Mesenchymal stem cell (in vitro differentiated cells and primary cell): ENCODE measurements at places on chromosomes 2 and 18.

GRCh38 chr2:45218931-45219339 is 209.7 kb upstream of the SIX2 start:
- DNase-seq = no peak

GRCh38 chr18:56152551-56153310 is 485.7 kb downstream of the TXNL1 start:
- no peak for DNase-seq

DNA sequence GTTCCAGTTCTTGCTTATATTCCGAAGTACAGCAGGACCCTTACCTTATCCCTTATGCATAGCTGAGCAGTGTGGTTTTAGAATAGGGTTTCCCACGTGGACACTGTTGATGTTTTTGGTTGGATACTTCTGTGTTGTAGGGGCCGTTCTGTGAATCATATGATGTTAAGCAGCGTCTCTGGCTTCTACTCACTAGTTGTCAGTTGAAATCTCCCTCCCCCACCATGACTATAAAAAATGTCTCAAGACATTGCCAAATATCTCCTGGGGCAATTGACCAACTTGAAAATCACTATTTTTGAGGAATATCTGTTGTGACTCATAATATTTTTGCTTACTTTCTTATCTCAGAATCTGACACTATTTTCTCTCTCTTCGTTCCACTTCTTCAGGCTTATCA is 713.7 kb downstream of the TSN start:
- DNase-seq = peak; percentile 26

GRCh38 chr2:128552806-128553551 is 234.3 kb upstream of the HS6ST1 start:
- DNase-seq = no peak

GRCh38 chr2:155356250-155356649 is 657.8 kb downstream of the KCNJ3 start:
- no peak for DNase-seq

DNA sequence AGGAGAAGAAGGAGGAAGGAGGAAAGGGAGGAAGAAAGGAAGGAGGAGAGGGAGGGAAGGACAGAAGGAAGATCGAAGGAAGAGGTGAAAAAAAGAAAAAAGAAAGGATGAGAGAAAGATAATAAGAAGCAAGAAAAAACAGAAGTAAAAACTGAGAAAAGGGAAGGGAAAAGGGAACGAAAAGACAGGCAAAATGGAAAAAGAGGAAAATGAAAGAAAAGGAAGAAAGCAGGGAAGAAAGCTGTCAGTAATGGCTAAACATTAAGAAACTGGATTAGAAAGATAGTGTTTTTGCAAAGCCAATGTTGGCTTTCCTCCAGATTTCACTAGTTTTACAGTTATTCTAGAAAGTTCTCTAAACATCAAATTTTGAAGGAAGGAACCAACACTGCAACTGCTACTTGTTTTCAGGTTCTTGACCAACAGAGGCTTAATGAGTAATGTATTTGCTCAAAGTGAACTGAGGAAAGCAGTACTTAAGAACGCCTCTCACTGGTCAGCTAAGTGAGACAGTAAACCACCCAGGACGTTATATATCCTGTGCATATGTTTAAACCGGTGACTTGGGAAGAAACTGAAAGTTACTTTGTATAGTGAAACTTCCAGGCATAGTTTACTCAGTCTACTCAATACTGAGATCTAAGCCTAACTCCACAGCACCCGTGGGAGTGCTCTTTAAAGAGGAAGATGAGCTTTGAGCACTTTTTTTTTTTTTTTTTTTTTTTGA is 286.2 kb upstream of the TRIB2 start:
- DNase-seq = peak; percentile 87

DNA sequence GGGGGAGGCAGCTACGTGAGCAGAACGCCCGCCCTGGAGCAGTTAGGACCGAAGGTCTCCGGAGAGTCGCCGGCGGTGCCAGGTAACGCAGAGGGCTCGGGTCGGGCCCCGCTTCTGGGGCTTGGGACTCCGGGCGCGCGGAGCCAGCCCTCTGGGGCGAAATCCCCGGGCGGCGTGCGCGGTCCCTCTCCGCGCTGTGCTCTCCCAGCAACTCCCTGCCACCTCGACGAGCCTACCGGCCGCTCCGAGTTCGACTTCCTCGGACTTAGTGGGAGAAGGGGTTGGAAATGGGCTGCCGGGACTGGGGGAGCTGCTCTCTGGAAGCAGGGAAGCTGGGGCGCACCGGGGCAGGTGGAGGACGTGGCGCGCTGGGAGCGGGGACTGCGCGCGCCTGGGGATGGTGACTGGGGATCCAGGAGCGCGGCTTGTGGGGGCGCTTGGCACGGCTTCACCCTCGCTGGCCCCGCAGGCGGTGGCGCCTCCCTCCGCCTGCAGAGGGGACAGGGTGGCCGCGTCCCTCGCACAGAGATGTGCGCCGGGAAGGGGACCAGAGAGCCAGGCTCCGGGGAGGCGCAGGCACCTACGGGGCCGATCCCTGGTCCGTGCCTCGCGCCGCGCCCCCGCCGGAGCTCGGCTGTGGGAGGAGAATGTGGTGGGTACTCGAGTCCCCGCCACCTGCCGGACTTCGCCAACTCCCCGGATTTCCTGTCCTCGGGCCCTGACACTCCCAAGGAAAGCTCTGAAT is 688 bp downstream of the CDH20 start:
- DNase-seq = peak; percentile 18

DNA sequence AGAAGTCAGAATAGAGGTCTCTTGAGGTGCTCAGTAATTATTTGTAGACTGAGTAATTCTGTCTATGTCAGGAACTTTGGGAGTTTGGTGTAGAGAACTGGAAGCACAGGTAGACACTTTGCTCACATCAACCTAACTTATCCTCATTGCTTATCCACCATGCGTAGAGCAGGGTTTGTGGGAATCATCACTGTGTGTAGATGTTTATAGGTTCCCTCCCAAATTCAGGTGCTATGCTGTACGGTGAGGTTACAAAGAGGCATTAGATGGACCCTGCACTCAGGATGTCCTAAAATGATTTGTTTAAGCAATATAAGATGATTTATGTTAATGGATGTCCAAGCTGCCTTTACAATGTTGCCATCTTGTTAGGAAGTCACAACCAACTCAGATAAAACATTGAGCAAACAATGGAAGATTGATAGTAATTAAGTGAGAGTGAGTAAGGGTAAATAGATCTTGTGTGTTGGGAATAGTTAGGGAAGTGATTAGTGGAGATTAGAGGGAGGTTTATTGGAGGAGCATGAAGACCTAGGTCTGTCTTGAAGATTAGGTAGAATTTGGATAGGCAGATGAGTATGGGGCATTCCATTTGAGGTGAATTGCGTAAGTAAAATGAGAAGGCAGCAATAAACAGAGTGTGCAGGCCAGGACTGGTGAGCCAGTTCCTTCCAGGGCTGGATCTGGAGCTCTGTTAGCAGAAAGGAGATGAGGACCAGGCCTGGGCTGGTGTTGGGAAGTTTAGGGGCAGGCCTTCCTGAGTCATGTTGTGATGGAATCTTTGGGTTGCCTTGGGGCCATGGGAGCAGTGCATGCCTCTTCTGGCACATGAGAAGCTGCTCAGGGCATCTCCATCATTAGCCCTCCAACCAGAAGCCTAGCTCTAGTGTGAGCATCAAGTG is 12.1 kb downstream of the EPAS1 start:
- DNase-seq = peak; percentile 86

DNA sequence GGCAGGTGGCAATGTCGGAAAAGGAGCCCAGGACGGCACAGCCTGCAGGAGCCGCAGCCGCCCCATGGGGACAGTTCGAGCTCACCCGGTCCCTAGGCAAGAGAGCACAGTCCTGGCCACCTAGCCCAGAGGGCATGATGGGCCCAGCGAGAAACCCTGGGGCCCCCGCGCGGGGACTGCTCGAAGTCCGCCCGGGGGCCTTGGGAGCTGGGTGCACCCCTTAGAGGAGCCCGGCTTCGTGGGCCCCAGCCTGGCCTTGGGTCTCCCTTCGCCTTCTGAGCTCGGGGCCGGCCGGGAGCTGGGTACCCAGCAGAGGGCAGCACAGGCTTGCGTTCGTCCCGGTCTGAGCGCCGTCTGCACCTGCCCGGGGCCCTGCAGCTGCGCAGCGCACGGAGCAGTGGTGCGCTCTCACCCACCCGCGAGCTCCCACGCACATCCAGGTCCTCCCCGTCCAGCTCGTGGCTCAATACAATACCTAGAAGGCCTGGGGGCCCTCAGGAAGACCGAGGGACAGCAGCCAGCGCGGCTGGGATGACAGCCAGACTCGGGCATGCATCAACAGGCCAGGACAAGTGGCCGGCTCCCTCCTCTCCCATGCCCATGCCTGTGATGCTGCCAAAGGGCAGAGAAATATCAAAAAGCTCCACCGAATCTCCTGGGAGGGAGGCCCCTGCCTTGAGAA is 96.2 kb upstream of the ZNF532 start:
- DNase-seq = peak; percentile 60

GRCh38 chr18:9673296-9674251 is 34.5 kb upstream of the RAB31 start:
- peak; percentile 70 for DNase-seq

GRCh38 chr2:68771211-68771751 is 36.7 kb downstream of the ARHGAP25 start:
- DNase-seq = peak; percentile 78

- no peak for DNase-seq
These were observed 5.3 kb downstream of the LHCGR start for GRCh38 chr2:48750128-48750739.

GRCh38 chr18:37440206-37440605 is 125.4 kb downstream of the CELF4 start:
- no peak for DNase-seq

DNA sequence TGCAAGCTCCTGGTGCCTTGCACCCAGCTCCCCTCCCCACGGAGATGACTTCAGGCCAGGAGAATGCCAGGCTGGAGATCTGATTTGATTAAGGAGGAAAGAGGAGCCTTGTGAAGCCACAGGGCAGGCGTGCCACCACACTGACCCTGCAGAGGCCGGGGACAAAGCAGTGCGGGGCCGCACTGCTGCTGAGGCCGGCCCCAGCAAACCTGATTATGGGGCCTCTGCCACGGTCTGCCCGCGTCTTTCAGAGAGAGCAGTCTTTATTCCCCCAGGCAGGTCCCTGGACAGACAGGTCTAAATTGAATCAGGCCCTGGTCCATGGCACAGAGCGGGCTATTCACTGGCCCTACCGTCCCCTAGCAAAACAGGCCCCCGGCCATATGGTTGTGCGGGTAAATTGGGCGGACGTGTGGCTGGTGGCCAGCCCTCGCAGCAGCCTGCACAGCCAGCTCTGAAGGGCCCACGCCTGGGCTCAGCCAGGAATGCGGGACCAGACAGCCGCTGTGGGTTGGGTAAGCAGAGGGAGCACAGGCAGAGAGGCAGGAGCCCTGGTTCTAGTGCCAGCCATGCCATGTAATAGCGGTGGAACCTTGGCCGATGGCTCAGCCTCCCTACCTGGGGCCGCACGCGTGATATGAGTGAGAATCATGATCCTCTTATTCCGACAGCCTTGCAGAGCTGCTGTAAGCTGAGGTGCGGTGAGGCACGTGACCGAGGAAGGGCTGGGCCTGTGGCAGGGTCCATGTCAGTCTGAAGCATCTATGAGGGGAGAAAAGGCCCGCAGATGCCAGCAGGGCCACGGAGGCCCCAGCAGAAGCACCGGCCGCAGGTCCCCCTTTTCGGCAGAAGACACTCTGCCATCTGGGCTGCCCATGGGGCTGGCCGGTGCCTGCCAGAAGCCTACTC is 97.3 kb upstream of the MYCN start:
- no peak for DNase-seq
